ENCODE measurements at places on chromosomes 3 and 15.

DNA sequence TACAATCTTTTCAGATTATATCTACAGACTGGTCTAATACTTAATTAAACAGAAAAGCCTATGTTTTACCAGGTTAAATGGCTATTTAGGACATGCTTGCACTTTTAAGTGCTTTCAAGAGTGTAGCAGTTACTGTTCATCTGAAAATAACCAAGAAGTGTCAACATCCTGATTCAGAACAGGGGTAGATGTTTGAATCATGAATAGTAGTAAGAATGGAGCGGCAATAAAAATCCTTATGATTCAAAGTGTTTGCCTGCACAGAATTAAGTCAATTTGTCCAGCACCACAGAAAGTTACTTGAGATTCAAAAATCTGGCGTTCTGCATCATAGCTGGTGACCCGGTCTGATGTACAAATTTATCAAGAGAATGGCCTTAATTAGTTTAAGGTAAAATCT, 48.3 kb downstream of the GREM1 start:
- DNase-seq = no peak

DNA sequence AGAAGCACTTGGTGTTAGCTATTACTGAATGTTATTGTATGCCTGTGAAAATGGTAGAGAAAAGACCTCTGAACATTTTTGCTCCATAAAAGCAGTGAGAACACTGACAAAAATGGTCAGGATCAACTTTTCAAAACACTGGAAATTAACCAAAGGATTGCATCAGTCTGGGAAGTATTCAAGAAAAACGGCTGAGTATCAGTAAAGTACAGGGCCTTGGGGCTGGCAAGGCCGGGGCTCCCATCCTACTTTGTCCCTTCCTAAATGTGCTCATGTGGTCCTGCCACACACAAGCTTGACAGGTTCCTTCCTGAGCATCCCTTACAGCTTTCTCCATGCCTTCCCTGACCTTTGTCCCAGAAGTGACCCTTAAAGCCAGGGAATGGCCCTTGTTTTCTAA, 84.0 kb downstream of the CFAP20DC start:
- no peak for DNase-seq

DNA sequence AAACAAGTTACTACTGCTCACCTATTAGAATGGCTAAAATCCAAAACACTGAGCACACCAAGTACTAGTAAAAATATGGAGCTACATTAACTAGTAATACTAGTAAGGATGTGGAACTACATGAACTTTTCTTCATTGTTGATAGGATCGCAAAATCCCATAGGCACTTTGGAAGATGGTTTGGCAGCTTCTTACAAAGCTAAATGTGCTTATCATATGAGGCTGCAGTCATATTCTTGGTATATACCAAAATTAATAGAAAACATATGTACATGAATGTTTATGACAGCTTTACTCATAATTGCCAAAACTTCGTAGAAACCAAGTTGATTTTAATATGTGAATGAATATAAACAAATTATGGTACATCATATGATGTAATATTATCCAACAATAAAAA, 366.8 kb upstream of the KCNMB2 start:
- no peak for DNase-seq

DNA sequence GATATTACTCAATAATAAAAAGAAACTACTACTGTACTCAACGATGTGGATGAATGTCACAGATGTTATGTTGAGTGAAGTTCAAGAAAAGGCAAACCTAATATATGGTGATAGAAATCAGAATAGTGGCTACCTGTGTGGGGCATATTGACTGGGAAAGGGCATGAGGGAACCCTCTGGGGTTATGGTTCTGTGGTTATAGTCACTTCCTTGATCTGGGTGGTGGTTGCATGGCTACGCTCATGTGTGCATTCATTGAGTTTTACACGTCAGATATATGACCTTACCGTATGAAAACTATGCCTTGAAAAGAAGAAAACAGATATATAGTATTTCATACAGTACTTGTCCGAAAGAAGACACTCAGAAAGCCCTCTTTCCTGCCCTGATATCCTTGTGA, 331.0 kb upstream of the LRRFIP2 start:
- no peak for DNase-seq

GRCh38 chr3:116870379-116870778, 160.8 kb downstream of the TUSC7 start:
- no peak for DNase-seq

- no peak for DNase-seq
Observed at GRCh38 chr3:15822281-15822680, 24.5 kb upstream of the ANKRD28 start.

DNA sequence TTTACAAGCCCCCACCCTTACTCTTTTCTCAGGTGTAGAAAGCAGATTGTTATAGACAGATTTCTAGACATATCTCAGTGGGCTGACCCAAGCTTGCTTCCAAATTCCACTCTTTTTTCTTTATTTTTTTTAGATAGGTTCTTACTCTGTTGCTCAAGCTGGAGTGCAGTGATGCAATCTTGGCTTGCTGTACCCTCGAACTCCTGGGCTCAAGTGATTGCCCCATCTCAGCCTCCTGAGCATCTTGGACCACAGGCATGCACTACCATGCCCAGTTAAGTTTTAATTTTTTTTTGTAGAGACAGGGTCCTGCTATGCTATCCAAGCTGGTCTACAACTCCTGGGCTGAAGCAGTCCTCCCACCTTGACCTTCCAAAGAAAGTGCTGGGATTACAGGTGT, 53.5 kb upstream of the ADAMTS9 start:
- no peak for DNase-seq

Measured in Ammon's horn (tissue), 1 donor.